ENCODE measurements at places on chromosomes 1 and 21. TPM values are rescaled to one million over a fixed set of nuclear protein-coding genes. Genes with fewer than 3 reads are reported as not detected.
A peak's percentile ranks its signal among the peaks of the same experiment; 100 is the strongest.

DNA sequence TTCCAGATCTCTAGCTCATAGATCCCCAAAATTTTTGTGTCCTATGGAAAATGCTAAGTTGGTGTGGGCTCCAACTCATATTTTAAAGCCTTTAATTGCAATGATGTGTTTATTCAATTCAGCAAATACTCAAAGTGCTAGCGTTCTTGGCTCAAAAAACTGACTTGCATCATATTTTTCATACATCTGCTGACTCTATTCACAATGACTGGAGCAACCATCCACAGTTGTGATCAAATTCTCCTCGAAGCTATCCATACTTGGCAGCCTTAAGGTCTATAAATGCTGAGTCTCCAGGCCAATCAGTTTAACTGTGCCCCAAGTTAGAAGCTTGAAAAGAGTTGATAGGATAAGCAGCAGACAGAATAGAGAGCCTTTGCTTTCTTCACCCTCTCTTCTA, 2.9 kb upstream of the ATP1A1 start:
- DNase-seq = no peak

- peak; percentile 97 for DNase-seq
Observed at GRCh38 chr1:26111530-26112406, at the start of gene PDIK1L. Gene PDIK1L (plus strand): TSS chr1:26111824. CDS start chr1:26114309, 2,485 bp downstream.

DNA sequence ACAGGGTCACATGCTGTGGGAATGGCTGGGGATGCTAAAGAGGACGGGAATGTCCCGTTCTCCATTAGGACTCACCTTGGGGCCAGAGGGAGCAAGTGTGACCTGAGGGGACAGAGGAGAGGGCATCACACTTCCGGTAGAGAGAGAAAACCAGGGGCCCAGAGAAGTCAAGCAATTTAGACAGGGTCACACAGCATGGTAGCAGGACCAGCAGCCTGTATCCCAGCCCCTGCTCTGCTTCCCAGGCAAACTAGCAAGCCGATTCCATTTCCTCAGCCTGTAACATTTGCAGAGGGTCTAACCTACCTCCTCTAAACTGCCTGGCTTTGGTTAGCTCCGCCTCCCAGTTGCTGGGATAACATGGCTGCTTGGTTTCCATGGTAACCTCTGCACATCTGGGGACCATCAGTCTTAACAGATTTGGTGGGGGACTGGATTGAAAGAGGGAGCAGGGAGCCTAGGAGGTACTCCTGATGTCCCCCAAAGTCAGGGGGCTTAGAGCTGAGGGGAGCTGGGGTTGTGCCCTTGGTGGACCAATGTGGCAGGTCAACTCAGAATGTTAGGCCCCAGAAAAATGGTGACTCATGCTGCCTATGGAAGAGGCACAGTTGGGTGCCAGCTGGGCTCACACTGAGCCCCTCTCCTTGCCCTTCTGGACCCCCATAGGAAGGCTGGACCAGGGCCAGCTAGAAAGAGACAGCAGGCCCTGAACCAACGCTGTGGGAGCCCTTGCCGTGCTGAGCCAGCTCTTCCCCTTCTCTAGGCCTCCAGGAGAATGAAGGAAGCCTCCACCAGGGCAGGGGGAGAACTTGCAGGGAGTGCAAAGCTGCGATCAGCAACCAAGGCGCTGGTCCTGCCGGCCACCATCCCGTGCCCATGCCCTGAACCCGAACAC, 9.5 kb downstream of the COL16A1 start:
- DNase-seq = no peak

GRCh38 chr1:151881479-151881878, 27.8 kb downstream of the THEM4 start:
- no peak for DNase-seq

DNA sequence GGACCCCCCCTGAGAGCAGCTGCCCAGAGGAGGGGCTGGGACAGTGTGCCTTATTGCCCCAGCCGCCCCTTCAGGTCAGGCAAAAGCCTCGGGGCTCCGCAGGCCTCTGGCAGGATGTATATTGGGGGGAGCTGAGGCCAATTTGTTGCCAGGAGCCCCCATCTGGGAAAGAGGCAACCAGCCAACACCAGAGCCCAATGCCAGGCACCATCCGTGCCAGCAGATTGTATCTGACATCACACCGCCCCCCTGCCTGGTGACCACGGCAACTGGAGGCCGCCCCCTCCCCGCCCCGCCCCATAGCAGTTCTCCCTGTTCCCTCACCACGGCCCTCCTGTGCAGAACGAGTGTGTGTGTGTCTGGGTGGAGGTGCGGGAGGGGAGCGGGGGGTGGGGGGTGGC, 3.6 kb upstream of the PLEKHG5 start:
- DNase-seq = peak; percentile 37

- DNase-seq = no peak
Observed at GRCh38 chr1:226638001-226638601, 89.5 kb downstream of the STUM start.

- no peak for DNase-seq
Observed at GRCh38 chr1:150320667-150320978, 710 bp upstream of the PRPF3 start.

DNA sequence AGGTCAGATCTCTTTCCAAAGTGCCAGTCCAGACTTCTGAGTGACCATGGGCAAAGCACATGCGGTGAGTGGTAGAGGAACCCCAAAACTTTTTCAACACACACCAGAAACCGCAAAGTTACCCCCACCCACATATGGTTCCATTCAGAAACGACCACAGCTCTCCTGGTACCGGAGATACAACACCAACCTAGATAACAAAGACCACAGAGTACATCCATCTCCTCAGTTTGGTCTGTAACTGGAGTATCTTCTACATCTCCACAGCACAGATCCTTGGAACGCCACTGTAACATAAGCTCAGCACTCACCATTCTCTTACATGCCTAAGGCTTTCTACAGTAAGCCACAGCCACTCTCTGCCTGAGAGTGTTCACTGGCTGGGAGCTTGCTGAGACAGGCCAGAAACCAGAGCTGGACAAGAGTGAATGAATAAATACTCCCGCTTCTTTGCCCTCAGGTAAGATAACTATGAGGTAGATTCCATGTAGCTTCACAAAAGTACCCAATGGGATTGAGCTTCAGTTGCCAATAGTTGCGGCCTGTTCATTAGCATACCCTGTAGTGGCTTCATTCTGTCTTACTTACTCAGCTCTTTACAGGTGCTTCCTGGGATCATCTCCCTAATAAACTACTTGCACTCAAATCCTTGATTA, 81.8 kb downstream of the SMYD3 start:
- DNase-seq = peak; percentile 25

The C1orf53 gene
- total RNA-seq = 28.6 TPM
